Neural crest cell (in vitro differentiated cells): ENCODE measurements at places on chromosomes 13 and 19. TPM values are rescaled to one million over a fixed set of nuclear protein-coding genes. Genes with fewer than 3 reads are reported as not detected.

Gene ZNF57
- total RNA-seq = 4.2 and 4.7 TPM in 2 replicates

Gene ARHGAP35
- 81.0 and 82.5 TPM in 2 replicates for total RNA-seq

Gene SPART
- total RNA-seq = 70.6 and 70.9 TPM in 2 replicates

Gene PLK5
- total RNA-seq = not detected in 2 replicates

Gene CTXN1
- total RNA-seq = 129 and 130 TPM in 2 replicates

Gene LCP1
- total RNA-seq = 7.6 and 8.5 TPM in 2 replicates

Gene CPAMD8
- 14.5 and 17.0 TPM in 2 replicates for total RNA-seq

Gene VN1R2
- total RNA-seq = not detected in 2 replicates

Gene C13orf42
- not detected in 2 replicates for total RNA-seq

Gene TPTE2
- total RNA-seq = 0.14 and 0.18 TPM in 2 replicates

Gene SPACA4
- not detected in 2 replicates for total RNA-seq

DNA sequence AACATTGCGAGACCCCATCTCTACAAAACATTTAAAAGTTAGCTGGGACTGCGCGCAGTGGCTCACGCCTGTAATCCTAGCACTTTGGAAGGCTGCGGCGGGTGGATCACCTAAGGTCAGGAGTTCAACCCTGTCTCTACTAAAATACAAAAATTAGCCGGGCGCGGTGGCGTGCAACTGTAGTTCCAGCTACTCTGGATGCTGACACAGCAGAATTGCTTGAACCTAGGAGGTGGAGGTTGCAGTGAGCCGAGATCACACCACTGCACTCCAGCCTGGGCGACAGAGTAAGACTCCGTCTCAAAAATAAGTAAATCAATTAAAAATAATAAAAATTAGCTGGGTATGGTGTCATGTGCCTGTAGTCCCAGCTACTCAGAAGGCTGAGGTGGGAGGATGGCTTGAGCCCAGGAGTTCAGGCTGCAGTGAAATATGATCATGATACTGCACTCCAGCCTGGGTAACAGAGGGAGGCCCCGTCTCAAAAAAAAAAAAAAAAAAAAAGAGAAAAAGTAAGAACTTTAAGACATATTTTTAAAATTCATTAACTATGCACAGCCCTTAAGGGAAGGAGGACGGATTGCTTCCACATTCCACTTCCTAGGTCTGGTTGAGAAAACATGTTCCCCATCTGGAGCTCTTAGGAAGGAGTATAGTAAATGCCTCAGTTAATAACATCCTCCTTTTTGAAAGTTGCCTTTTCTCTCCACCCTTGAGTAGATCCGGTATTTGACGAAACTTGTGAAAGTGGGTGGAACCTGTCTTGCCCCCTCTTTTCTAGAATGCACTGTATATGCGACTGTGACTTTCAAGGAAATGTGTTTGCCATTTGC lies 26.1 kb downstream of the EXOC3L2 start:
- DNase-seq = no peak

DNA sequence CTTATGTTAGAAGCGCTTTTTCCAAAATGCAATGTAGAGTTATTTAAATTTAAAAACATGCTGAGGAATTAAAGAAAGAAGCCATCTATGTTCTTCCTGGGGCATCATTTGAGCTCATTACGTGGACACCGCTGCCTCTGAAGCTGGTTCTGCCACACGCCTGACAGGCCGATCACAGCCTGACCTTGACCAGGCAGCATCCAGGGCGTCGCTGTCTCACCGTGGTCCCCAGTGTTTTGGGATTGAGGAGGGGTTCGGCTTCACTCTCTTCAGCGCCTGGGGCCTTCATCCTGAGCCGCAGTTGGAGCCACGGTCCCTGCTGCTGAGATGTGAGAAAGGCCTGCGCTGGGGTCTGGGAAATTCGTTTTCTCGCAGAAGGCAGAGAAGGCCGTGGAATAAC lies 64.0 kb downstream of the ATP11A start:
- DNase-seq = no peak

- DNase-seq = no peak
Observed at GRCh38 chr13:93797463-93797862, 570.9 kb downstream of the GPC6 start.

- no peak for DNase-seq
Observed at GRCh38 chr13:34357435-34358232, 539.7 kb downstream of the RFC3 start.

- DNase-seq = no peak
Observed at GRCh38 chr13:87999240-87999700, 328.1 kb downstream of the SLITRK5 start.

- DNase-seq = no peak
Observed at GRCh38 chr19:55649268-55650125, 1.5 kb downstream of the CCDC106 start.

- no peak for DNase-seq
Observed at GRCh38 chr13:75186379-75186778, 295.6 kb downstream of the TBC1D4 start.

- DNase-seq = no peak
Observed at GRCh38 chr13:50377726-50378270, 362.6 kb downstream of the KCNRG start.

DNA sequence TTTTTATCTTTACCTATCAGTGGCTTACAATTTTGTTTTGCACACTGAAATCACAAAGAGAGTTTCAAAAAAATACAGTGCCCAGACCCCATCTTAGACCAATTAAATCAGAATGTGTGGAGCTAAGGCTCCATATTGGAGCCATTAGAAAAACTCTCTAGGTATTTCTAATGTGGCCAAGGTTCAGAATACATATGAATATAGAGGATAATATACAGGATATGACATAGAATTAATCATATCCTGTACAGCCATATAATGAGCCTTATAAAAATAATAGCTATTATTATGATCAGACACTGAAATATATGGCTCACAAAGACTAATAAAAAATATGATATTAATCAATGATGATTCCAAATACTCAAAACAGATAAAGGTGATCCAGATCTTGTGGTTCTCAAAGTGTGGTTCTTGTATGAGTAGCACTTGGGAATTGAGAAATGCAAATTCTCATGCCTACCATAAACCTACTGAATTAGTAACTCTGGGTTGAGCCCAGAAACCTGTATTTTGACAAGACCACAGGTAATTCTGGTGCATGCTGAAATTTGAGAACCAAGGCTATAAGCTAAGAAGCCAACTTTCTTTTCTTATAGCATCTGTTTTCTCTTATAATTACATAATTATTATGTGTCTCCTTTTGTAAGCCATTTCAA lies 408.0 kb downstream of the DIAPH3 start:
- DNase-seq = no peak

DNA sequence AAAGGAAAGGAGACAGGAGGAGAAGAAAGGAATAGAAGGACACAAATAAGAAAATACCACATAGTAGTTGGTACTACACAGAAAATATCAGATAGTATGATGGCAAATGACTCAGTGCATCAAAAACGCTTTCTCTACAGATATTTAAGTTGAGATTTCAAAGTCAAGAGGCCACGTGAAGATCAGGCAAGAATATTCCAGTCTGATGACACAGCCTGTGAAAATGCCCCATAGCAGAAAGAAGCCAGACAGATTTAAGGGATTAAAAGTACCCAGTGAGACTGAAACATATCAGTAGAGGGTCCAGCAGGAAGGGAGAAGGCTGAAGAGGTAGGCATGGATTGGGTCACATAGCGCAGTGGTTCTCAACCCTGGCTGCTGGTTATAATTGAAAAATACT lies 113.7 kb downstream of the VWA8 start:
- DNase-seq = no peak

DNA sequence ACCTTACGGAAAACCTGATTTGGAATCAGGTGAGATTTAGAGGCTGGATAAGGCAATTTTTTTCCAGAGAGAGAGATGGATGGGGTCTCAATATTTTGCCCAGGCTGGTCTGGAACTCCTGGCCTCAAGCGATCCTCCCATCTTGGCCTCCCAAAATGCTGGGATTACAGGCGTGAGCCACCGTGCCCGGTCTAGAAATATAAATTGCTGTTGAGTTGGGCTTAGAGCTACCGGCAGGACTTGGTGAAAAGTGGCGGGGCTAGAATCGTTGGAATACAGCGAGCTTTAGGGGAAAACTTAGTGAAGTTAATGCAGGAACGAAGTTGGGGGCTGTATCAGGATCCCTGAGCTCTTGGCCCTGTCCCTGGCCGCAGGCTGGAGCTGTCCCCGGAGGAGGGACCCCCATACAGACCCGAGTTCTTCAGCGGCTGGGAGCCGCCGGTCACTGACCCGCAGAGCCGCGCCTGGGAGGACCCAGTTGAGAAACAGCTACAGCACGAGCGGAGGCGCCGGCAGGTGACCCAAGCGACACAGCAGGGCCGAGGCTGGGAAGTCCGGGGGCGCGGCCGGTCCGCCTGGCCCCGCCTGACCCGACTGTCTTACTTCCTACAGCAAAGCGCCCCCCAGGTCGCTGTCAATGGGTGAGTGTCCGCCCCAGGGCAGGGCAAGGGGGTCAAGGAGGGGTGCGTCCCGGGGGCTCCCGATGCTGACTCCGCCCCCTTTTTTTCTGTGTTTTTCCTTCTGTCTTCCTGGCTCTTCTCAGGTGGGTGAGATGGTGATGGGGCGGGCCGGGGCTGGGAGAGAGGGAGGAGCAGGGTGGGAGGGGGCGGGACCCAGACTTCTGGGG lies 7.6 kb downstream of the EPS8L1 start:
- no peak for DNase-seq

GRCh38 chr19:8334458-8335342 lies 8.4 kb downstream of the KANK3 start:
- peak; percentile 37 for DNase-seq

DNA sequence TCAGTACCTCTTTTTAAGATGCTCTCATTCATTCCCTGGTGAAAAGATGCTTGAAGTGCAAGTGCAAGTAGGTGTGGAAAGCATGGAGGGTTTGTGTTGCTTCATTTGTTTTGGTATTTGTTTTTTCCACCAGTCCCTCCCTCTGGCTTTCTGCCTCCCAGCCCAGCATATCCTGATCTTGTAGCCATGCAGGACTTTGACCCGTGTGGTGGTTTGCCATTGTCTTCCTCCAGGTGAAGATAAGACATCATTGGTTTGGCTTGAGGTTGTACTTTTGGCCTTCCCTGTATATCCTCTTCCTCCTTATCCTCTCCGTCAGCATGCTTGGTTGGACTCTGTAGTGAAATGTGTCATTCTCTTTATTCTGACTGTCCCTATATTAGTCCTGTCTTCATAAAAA lies 9.1 kb downstream of the SPINT2 start:
- DNase-seq = no peak

GRCh38 chr13:72820156-72820897 lies 38.4 kb downstream of the PIBF1 start:
- DNase-seq = no peak

- DNase-seq = no peak
Observed at GRCh38 chr13:37621811-37622361, 23.3 kb upstream of the POSTN start.

DNA sequence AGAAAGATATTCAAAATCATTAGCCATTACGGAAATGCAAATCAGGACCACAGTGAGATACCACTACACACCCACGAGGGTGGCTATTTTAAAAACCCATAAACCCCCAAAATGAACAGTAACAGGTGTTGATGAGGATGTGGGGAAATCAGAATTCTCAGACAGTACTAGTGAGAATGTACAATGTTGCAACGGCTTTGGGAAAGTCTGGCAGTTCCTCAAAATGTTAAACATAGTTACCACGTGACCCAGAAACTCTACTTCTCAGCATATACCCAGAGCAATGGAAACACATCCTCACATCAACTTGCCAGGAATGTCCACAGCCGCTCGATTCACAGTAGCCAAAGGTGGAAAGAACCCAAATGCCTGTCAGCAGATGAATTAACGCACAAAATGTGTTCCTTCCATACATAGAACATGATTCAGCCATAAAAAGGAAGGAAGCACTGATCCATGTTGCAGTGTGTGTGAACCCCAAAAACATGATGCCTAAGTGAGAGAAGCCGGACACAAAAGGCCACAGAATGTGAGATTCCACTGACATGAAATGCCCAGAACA lies 7.0 kb downstream of the PLVAP start:
- DNase-seq = no peak

GRCh38 chr13:44276061-44276460 lies 97.6 kb upstream of the SERP2 start:
- no peak for DNase-seq

DNA sequence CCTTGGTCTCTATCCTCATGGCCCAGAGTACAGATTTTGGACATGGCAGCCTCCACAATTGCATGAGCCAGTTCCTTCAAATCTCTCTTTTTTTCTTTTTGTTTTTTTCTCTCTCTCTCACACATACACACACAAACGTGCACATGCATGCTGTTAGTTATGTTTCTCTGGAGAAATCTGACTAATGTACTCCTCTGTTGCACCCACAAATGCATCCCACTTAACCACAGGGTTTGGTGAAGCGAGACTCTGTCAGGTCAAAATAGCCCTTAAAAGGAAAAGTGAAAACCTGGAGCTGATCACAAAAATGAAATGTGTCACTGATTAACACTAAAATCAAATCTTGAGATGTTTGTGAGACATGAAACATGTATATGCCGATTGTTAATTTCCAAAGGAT lies 374.6 kb upstream of the ARGLU1 start:
- DNase-seq = no peak

DNA sequence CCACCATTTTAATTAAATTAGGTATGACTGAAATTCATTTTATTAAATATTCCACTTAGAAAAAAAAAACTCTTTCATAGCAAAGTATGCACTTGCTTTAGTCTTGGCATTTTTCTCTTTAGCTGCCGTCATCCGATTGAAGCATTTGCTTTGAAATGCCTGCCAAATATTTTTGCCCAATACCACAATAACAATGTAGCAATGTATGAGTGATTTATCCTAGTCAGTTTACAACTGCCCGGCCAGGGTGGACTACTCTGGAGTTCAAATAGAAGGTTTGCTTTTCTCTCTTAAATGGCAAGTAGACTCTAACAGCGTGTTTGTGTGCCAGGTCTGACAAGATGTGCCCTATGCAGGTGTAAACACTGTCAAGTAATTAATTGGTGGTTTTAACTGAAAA lies 675.3 kb upstream of the SGCG start:
- DNase-seq = no peak

DNA sequence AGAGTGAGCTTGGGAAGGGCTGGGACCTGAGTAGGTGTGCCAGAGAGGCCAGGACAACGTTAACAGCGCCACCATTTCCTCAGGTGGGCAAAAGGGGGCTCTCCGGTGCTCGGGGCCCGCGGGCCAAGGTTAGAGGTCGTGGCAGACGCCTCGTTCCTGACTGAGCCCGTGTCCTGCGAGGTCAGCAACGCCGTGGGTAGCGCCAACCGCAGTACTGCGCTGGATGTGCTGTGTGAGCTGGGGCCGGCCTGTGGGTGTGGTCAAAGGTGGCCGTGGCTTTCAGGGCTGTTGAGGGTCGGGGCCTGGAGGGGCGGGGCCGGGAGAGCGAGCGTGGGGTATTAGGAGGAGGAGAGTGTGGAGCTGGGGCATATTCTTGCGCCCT lies 3.7 kb downstream of the KIRREL2 start:
- DNase-seq = peak; percentile 8

DNA sequence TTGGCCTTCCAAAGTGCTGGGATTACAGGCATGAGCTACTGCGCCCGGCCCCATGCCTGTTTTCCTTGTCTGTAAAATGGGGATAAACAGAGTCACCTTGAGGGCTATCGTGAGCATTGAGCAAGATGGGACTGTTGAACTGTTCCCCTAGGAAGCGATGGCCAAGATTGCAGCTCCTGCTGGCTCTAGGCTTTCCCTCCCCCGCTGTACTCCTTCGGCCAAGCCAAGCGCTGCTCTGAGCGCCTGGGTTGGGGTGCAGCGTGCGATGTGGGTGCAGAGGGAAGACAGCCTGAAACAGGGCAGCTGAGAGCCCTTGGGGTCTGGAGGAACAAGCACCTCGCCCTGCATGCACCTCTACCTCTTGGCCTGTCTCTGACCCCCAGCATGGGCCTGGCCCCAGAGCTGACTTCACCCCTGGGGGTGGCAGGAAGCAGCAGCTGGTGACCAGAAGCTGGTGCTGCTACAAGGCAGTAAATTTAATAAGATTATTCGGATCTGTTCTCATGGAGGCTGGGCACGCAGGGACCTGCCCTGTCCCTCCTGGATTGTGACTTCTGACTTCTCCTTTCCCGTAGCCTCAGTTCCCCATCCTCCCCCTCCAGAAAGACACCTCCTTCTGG lies 5.3 kb downstream of the GNG8 start:
- no peak for DNase-seq
